ENCODE measurements at places on chromosomes 4 and X.

DNA sequence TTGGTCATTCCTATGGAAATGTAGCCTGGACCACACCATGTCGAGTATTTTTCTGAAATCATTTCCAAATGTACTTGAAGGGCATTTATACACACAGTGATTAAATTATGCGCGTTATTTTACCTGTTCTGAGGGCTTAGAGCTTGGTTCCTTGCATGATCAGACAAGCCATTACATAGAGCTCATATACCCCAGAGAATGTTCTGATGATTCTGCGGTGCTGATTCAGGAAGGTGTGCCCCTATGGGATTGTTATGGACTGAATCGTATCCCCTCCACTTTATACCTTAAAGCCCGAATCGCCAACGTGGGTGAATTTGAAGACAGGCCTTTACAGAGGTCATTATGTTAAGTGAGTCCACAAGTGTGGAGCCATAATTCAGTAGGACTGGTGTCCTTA is 848.9 kb downstream of the TRIML1 start:
- DNase-seq = no peak

DNA sequence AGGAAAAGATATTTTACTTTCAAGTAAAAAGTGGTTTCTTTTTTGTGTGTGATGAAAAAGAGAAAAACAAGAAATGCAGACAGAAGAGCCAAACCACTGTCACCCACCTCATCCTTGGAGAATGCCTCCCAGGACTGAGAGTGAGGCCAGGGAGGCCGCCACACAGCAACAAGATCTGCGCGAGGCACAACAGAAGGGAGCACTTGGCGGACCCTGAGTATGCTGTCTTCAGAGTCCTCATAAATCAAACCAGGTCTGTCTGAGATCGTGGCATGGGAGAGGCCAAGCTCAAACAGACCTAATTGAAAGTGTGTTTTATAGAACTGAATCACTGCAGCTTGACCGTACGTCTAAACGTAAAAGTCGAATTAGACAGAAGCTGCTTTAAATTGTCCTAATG is 134.3 kb upstream of the VCX2 start:
- no peak for DNase-seq

DNA sequence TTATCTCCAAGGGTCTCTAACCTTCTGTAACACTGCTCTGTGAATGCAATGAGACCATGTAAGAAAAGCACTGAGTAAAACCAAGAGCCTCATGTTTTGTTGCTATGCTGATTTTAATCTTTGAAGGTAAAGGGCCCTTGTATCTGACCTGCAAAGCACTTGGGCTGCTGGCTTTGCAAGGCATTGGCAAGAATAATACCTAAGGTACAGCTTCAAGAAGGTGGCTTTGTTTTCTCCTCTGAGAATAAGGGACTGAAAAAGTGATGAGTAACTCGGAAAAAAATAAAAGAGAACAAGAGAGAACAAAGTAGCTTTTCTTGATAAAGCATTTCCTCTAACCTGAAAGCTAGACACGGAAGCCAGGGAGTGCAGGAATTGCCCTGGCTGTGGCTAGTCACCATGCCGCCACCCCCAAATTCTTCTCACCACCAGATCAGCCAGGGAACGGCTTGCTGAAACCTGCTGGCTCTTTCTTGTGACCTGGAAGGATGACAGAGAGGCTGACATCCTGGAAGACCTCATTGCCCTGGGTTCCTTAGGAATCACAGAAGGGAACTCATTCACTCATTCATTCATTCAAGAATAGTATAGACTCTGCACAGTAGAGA is 41.8 kb upstream of the HS3ST1 start:
- DNase-seq = no peak

GRCh38 chr4:8642651-8643321 is 50.2 kb downstream of the CPZ start:
- DNase-seq = no peak

DNA sequence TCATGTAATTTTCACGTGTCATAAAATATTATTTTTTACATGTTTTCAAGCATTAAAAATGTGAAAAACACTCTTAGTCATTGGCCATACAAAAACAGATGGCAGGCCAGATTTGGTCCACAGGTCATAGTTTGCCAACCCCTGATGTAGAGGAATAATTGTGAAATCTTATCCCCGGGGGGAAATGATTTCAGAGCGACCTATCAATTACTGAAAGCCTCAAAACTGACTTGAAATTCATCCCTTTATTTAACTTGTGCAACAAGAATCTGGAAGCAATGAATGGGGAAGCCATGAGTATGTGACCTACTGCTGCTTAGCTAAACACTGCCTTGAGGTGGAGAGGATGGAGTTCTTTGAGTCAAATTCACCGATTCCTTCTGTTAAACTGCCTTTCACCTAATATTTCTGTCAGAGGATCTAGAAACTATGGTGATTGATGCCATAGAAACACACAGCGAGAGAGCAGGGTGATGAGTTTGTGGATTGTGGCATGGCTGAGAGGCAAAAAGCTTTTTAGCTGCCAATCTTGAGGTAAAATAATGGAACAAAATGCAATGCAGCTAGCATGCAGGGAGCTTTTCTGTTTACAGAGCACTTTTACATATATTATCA is 30.3 kb upstream of the BRS3 start:
- no peak for DNase-seq

GRCh38 chrX:20519826-20520225 is 253.1 kb upstream of the RPS6KA3 start:
- no peak for DNase-seq

- no peak for DNase-seq
These were observed 21.8 kb upstream of the NAP1L5 start for GRCh38 chr4:88719381-88719780.

GRCh38 chr4:55608591-55608990 is 16.5 kb upstream of the PDCL2 start:
- DNase-seq = no peak

GRCh38 chrX:2962381-2962780 is 33.2 kb upstream of the ARSD start:
- DNase-seq = no peak

DNA sequence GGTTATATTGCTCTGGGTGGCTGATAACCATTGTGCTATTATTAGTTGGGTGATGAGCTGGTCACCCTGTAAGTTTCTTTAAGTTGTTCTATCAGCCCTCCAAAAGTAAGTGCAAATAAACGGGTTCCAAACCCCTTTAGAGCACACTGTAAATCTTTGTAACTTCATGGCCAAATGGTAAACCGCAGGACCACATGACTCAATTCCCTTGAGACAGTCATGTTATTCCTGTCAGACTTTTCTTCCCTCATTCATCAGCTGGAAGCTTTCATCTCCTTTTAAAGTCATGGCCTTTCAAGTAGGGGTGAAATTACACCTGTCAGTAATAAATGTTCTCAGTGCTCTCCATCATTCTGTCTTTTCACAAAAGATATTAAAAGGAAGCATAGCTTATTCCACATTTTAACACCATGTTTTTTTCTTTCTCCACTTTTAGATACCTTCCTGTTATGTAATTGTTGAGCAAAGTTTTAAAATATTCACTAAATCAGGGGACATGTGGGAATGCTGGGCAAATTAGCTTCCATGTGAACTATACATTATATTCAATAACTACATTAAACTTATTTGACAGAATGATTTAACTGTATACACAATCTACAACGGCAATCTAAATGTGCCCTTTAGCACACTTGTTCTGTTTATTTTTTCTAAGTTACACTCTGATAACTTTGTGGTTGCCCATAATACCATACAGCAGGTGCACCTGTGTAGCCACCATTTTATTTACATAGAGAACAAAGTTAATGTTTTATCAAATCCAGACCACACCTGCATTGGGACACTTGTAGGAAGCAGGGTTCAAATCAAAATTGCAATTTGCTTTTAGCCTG is 275.5 kb downstream of the CFAP299 start:
- no peak for DNase-seq

- DNase-seq = no peak
These were observed 95.5 kb upstream of the PPP2R3B start for GRCh38 chrX:482192-482701.

DNA sequence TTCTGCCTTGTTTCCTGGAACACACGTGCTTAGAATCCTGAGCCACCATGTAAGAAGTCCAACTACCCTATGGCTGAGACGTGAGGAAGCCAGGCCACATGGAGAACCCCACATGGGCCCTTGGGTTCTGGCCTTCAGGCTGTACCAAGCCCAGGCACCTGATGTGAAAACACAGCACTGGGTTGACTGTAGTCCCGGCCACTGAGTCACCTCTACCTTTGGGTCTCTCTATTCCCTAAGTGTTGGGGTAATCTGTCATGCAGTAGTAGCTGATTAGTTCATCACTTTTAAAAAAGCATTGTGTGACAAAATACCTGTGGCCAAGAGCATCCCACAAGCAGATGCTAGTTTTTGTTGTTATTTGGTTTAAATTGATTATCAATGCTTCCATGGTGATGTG is 24.3 kb downstream of the CFAP97 start:
- no peak for DNase-seq

GRCh38 chrX:40175511-40176350 is 78.0 kb upstream of the BCOR start:
- peak; percentile 70 for DNase-seq

- DNase-seq = no peak
These were observed 86.8 kb downstream of the DIAPH2 start for GRCh38 chrX:96771486-96771885.

DNA sequence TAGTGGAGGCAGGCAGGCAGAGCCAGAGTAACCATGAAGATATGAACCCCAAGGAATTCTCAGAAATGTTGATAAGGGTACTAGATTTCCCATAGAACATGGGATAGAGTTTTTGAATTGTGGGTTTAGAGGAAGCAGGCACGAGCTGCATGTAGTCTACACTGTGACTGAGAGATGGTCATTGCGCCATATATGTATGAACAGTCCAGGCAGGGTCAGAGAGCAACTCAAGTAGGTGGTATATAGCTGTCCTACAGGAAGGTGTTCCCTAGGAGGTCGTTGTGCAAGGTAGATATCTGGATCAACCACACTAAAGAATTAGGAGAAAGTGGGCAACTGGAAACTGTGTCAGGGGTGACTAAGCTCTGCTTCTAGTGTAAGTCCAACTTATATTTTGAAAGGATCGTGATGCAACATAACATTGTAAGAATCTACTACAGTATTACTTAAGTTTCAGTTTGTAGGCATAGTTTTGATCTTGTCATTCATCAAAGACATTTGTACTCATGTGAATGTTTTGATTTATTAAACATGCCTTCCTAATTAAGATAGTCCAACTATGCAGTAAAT is 94.6 kb downstream of the HPGD start:
- DNase-seq = no peak

DNA sequence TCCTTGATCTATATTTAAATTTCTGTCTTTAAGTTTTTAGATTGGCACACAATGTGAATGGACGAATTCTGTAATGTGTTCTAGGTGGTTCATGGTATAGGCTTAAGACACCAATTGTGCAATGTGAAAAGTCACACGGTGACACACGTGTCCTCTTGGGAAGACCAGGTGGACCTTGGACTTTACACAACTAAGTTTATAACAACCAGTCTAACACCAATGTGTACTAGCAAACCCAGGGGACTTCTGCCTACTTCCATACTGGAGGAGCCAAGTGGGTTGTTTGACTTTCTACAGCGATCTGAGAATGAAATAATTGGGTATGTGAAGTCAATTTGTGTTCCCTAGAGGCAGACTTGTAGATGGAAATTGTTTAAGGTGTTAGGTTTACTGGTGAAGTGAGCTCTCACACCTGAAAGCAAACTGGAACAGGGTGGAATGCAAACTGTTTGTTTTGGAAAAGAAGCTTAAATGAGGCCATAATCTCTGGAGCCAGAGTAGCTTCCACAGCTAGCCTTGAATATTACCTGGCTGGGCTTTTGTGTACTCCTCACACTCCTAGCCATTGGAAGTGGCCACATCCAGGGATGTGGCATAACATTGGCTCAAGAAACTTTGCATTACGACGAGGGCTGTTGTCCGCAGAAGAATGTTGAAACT is 45.9 kb upstream of the WDR1 start:
- DNase-seq = no peak

- DNase-seq = no peak
These were observed 64.7 kb downstream of the SLC7A11 start for GRCh38 chr4:138177278-138177968.

GRCh38 chrX:80317646-80318045 is 102.6 kb upstream of the TENT5D start:
- no peak for DNase-seq

DNA sequence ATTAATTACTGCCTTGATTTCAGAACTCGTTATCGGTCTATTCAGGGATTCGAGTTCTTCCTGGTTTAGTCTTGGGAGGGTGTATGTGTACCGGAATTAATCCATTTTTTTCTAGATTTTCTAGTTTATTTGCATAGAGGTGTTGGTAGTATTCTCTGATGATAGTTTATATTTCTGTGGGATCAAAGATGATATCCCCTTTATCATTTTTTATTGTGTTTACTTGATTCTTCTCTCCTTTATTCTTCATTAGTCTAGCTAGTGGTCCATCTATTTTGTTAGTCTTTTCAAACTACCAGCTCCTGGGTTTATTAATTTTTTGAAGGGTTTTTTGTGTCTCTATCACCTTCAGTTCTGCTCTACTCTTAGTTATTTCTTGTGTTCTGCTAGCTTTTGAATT is 32.1 kb downstream of the CDX4 start:
- DNase-seq = no peak

GRCh38 chr4:1777822-1778641 is 15.1 kb upstream of the FGFR3 start:
- DNase-seq = no peak

GRCh38 chrX:101203761-101204351 is 15.7 kb upstream of the DRP2 start:
- DNase-seq = no peak

GRCh38 chr4:48139691-48140090 is 5.6 kb upstream of the TXK start:
- DNase-seq = no peak

DNA sequence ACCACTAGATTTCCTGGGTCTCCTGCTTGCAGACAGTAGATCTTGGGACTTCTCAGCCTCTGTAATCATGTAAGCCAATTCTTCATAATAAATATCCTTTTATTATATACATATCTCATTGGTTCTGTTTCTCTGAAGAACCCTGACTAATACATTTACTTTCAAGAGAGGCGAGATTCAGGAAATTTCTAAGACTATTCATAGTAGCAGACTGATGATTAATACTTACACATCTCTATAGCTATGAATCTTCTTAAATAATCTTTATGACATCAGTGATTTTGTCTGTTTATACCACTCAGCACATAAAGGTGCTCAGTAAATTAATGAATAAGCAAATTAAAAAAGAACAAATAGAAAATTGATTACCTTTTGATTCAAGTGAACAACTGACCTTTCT is 682.3 kb upstream of the GRID2 start:
- no peak for DNase-seq
